ENCODE measurements at places on chromosomes 7 and 10. TPM values are rescaled to one million over a fixed set of nuclear protein-coding genes. Genes with fewer than 3 reads are reported as not detected.

Gene CFAP46
- 1.3 TPM for total RNA-seq

Gene OLAH
- under 0.01 TPM for total RNA-seq

Gene GSAP
- 5.9 TPM for total RNA-seq

Gene SPDYE2B
- not detected for total RNA-seq

Gene CDK6
- 26.3 TPM for total RNA-seq

Gene CDC14C
- total RNA-seq: not detected

Gene SFMBT2
- total RNA-seq: 0.65 TPM

Gene C7orf25
- 9.4 TPM for total RNA-seq

Gene UPK3BL2
- 0.65 TPM for total RNA-seq

Gene OPALIN
- total RNA-seq: not detected

Gene PALD1
- total RNA-seq: 5.2 TPM

Gene DPYSL4
- 2.3 TPM for total RNA-seq

Gene C10orf90
- total RNA-seq: not detected
